ENCODE measurements at places on chromosomes 3 and 15.

DNA sequence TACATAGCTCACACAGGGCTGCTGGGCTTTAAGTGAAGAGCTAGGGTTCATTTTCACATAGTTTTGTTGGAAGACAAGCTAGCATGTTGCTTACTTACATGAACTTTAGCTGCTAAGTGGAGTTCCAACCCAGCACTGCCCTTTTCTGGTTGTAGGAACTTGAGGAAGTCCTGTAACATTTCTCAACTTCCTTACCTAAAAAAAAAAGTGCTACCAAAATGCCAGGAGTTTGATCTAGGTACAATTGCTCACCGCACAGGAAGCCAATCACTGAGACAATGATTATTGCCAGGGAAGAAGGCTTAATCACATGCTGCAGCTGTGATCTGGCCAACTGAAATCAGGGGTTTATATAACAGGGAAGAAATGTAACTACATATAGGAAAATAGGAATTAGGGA, 52.8 kb downstream of the IL12A start:
- DNase-seq, result no peak

DNA sequence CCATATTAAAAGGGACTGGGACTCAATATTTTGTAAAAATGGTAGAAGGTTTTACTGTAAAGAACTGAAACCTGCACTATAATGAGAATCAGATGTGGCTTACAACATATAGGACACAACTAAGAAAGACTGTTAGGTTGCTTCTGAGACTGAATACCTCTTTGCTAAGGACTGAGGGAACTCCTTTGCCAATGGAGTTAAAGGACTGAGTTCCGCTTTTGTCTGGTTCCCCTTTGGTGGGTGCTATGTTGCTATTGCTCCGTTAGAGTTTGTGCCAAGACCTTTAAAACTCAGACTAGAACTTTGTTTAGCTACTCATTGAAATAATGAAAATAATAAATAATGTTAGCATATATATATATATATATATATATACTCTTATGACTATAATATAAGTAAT, 147.8 kb upstream of the KCNMB2 start:
- DNase-seq, result no peak

GRCh38 chr15:91135201-91136130, 35.4 kb downstream of the SV2B start:
- no peak for DNase-seq

DNA sequence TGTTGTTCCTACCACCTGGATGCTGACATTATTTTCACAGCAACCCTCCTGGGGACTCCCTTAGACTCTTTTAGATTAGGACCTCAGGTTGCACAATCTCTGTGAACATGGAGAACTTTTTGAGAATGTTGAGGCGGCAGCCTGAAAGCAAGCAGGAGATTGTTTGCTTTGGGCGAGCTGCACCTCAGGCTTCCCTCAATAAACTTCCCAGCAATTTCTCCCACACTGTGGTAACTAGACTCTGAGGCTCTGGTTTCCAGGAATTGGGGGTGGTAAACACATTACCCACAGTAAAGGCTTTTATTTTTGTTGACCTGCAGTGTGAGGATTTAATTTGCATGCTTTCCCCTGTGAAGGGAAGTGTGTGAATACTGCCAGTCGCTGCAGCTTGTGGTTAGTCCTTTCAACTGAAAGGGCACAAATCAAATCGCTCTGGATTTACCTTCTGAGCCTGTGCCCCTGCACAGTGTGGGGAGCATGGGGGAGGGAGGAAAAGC, 35.2 kb upstream of the SIAH2 start:
- no peak for DNase-seq

- DNase-seq, result no peak
Observed at GRCh38 chr3:51792206-51792605, 13.2 kb upstream of the IQCF6 start.

DNA sequence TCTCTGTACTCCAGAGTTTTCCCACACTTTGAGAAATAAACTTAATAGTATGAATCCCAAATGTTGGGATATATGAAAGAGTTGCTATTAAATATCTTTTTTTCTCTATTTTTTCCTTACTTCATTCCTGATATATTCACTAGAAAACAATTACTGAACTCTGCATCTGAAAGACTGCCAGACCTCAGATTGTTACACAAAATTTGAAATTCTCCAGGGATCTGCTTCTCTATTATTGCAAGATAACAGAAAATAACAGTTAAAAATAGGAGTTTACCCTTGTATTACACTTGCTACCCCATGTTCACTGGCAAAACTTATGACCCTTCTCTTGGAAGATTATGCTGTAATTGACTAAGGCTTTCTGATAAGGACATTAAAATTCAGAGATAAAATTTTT, 11.7 kb upstream of the P3H2 start:
- no peak for DNase-seq

- no peak for DNase-seq
Observed at GRCh38 chr3:119652306-119653033, 7.9 kb downstream of the POPDC2 start.

GRCh38 chr3:58210761-58211460, at the start of gene DNASE1L3:
Gene DNASE1L3 (minus strand): TSS chr3:58210972. CDS start chr3:58210906, 66 bp downstream.
- no peak for DNase-seq

- no peak for DNase-seq
Observed at GRCh38 chr3:53996141-53996874, 104.6 kb upstream of the SELENOK start.

GRCh38 chr3:102024270-102024904, 175.1 kb downstream of the NFKBIZ start:
- DNase-seq, result no peak

DNA sequence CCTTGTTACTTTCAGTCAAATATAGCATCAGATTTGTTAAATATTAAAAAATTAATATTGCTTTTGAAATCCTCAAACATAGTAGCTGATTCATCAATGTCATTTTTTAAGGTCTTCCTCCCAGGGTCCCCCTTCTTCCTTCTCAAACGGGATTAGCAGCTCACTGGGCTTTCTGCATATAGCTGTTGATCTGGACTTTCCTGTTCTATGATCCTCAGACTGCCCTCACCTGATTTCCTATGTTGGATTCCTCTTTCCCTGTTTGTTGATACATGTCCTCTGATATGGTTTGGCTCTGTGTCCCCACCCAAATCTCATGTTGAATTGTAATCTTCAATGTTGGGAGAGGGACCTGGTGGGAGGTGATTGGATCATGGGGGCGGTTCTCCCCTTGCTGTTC, 5.8 kb downstream of the GUCA1C start:
- DNase-seq, result no peak

DNA sequence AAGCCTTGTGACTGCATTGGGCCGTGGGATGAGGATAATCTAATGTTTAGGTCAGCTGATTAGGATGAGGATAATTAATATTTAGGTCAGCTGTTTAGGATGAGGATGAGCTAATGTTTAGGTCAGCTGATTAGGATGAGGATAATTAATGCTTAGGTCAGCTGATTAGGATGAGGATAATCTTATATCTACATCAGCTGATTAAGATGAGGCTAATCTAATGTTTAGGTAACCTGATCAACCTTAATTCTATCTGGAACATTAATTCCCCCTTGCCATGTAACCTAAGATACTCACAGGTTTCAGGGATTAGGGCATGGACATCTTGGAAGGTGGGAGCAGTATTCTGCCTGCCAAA, 362.8 kb downstream of the ULK4 start:
- DNase-seq, result no peak

GRCh38 chr15:68500363-68501258, 68.6 kb upstream of the ITGA11 start:
- no peak for DNase-seq

DNA sequence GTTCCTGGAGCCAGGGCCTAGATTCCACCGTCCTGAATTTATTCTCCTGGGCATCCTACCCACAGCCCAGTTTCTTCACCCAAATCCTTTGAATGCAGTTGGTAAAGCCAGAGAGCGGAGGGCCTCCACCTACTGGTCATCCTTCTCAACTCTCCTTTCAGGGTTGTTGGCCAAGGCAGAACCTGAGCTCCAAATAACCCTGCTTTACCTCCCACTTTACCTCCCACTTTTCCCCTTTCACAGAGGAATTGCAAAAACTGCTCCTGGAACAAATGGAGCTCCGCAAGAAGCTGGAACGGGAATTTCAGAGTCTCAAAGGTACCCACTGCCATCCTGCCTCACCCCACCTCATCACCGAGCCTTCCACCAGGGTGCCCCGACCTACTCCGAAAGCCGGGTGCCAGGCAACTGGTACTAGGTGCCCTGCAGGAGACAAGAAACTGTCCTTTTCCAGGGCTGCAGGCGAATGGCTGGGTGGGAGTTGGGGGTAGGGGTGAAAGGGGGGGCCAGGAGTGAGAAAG, 6.8 kb downstream of the SKOR1 start:
- no peak for DNase-seq

GRCh38 chr3:71566776-71567175, 16.8 kb downstream of the FOXP1 start:
- DNase-seq, result no peak

GRCh38 chr3:152434142-152434541, 165.4 kb downstream of the MBNL1 start:
- DNase-seq, result no peak

- DNase-seq, result no peak
Observed at GRCh38 chr15:29711531-29711930, 110.7 kb downstream of the TJP1 start.

- DNase-seq, result no peak
Observed at GRCh38 chr15:48890375-48890972, 12.5 kb downstream of the EID1 start.

DNA sequence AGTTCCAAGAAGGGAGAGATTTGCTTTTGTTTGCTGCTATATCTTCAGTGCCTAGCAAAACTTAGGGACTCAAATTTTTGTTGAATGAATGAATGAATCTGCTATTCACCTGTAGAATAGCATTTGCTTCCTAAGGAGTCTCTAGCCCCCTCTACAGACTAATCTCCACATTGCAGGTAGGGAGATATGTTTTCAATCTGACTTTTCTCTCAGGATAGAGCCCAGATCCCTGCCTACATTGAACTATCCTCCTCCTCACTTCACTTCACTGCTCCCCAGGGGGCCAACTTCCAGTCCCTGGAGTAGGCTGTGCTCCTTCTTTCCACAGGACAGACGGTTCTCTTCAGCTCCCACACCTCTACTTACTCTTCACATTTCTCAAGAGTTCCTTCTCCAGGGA, 81.9 kb upstream of the PTX3 start:
- no peak for DNase-seq

GRCh38 chr3:59432665-59433064, 382.8 kb upstream of the CFAP20DC start:
- DNase-seq, result no peak
